Stimulated activated CD4-positive, alpha-beta T cell treated with anti-CD3 and anti-CD28 coated beads, Interleukin-12 subunit alpha, Interleukin-12 subunit beta, amount 100 ng/mL, for 4 hours (primary cell): ENCODE measurements at places on chromosomes 12 and 14.

DNA sequence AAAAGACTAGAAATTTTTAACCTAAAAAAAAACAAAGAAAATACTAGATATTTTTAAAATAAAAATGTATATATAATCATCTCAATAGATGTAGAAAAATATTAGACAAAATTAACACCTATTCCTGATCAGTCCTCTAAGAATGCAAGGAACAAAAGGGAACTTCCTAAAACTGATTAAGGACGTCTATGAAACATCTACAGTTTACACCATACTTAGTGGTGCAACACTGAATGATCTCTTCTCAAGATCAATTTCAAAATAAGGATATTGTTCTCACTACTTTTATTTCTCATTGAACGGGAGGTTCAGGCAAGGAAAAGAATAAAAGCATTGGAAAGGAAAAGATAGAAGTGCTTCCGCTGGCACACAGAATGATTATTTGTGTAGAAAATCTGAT lies 16.0 kb downstream of the OLR1 start:
- no peak for DNase-seq

- no peak for DNase-seq
Measured at GRCh38 chr12:26345471-26346003, 150.2 kb downstream of the SSPN start.

DNA sequence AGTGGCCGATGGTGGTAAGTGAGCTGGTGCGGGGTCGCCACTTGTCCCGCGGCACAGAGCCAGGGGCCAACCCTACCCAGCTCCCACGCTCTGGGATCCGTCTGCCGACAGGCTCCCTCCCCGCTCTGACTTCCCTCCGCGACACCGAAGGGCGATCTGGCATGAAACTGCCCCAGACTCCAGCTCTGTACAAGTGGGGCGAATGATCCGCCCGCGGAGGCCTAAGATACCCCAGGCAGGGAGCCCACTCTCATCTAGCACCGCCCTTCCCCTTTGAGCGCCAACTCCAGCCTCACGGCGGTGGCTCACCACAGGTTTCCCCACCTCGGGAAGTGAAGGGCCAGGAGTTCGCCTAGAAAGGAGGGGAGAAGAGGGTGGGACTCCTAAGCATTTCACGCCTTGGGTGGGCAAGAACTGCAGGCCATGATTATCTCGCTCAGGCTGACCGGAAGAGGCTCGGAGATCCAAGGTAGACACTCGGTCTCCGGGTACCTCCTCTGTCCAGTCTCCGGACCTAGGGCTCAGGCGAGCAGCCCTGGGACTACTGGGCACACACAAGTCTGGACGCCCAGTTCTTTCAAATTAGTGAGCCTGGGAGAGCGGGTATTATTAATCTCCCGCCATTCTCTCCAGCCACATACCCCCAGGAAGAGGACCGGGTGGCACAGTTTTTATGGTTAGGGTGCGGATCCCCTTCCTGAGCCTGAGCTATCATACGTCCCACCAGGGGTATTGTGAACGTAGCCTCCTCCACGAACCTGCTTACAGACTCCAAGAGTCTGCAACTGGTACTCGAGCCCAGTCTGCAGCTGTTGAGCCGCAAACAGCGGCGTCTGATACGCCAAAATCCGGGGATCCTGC lies 849 bp downstream of the WNT1 start:
- no peak for DNase-seq

- no peak for DNase-seq
Measured at GRCh38 chr14:93343266-93343665, 3.7 kb upstream of the COX8C start.

GRCh38 chr14:59085207-59085739 lies 103.2 kb upstream of the DAAM1 start:
- no peak for DNase-seq

DNA sequence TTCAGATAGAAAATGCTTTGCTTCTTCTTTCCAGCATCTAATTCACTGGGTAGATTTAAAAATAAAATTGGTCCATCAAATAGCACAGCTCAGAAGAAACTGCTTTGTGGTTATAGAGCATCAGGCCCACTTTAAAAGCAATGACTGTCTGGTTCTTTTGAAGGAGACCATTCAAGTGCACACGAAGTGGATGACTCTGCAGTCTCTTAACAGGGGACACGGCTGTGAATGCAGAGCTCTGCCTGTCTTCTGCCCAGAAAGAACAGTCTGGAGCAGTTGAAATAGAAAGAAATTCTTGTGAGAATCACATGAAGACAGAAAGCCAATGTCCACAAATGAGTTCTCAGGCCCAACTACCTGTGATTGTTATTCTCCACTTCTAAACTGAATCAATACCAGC lies 138.7 kb upstream of the PLEKHA5 start:
- no peak for DNase-seq
